ENCODE measurements at places on chromosomes 2 and 18. TPM values are rescaled to one million over a fixed set of nuclear protein-coding genes. Genes with fewer than 3 reads are reported as not detected.

- DNase-seq, result no peak
These were observed 445.2 kb downstream of the IRS1 start for GRCh38 chr2:226354434-226354833.

GRCh38 chr2:157782057-157782845, 93.9 kb downstream of the ACVR1 start:
- DNase-seq, result peak; percentile 72

Gene PRSS56
- polyA plus RNA-seq, result 0.82 TPM

Gene EEF1B2
- polyA plus RNA-seq, result 1,772 TPM

DNA sequence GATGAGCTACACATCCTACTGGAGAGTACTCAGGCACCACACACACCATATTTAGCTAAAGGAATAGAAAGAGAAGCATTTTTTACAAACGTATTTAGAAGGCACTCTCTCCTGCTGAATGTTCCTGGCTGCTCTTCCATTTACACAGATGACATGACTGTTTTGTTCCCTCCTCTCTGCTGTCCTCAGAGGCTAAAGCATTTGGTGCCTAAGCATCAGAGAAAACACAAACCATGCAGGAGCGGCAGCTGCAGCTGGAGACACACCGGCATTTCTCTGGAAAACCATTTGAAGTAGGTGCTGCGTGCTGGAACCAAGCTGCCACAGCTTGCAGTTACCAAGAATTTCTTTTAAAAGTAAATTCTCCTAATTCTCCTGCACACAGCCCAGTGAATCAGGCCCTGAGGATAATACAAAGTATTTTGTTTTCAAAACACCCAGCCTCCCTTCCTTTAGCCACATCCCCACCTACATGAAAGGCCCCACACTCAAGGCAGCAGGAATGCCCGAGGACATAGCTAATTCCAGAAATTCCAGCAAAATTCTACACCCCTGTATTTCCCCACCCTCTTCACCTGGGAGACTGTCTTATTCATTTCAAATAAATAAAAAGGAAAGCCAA, 488.9 kb upstream of the SOX11 start:
- DNase-seq, result no peak

GRCh38 chr2:11160256-11160655, 5.0 kb downstream of the SLC66A3 start:
- DNase-seq, result no peak

Gene SPHKAP
- polyA plus RNA-seq, result not detected

Gene BCS1L
- 31.4 TPM for polyA plus RNA-seq

DNA sequence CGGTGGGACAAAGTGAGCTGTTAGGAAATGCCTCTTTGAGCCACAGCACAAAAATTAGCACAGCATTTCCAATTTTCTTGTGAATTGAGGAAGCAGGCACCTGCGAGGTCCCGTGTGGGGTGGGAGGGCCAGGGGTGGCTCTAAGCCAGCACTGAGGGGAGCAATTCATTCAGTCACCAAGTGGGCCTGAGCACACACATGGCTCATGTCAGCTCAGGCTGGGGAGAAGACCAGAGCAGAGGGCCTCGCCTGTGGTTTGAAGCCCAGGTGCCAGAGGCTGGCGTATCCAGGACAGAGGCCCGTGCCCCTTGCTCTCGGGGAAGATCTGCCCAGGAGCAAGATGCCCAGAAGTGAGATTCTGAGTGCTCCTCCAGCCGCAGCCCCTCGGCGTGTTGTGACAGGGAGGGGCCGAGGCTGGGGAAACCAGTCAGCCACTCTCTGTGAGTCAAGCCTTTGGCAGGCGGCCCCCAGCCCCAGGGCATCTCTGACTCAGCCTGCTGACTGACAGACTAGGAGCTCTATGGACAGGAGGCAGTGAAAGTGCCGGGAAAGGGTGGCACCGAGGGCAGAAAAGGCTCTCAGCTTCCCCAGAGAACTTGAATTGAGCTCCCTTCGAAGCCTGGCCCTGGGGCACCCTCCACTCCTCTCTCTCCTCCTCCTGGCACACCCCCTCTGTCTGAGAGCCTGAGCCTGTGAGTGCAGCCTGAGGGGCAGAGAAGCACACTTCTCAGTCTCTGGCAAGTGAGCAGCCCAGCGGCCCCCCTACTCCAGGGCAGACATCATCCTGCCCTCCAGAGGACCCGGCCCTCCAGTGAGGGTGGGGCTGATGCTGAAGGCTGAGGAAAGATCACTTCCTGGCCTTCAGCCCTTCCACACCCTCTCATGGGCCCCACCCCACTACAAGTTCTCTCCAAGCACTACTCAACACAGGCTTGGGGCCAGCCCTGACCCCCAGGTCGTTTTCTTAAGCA, 32.3 kb downstream of the CYP26B1 start:
- peak; percentile 70 for DNase-seq

DNA sequence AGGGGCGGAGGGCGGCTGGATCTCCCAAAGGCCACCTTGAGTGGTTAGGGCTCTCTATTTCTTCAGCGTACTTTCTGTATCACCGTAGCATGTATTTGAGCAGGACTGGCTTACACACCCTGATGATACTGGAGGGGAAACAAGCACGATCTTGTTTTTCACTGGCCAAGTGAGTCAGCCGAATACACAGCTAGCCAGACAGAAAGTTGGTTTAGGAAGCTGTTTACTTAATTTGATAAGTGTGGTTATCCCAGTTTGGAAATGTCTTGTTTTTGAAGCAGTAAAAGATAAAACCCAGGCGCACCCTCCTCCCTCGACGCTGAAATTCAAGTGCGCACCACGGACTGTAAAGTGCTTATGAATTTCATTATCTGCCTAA, 582 bp downstream of the RIOK3 start:
- no peak for DNase-seq

Gene SLC9A2
- 6.3 TPM for polyA plus RNA-seq

- no peak for DNase-seq
These were observed 378.8 kb upstream of the ETAA1 start for GRCh38 chr2:67018301-67018700.

DNA sequence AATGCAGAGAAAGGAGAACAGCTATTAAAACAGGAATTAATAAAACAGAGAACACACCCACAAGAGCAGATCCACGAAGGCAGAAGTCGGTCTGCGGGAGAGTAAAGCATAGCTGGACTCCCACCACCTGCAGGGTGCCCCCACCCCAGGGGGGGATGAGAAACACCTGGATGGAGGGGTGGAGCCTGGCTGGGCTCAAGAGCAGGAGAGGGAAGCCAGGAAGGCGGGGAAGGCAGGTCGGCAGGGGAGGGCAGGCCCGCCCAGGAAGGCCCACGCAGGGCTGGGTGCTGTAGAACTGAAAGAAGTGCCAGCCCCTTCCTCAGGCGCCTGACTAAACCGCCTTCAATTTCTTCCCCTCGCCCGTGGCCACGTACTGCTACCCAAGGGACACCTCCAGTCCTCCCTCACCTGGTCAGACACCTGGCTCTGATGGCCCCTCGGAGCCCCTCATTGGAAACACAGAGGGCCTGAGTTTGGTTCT, 175.4 kb downstream of the HDAC4 start:
- DNase-seq, result no peak

DNA sequence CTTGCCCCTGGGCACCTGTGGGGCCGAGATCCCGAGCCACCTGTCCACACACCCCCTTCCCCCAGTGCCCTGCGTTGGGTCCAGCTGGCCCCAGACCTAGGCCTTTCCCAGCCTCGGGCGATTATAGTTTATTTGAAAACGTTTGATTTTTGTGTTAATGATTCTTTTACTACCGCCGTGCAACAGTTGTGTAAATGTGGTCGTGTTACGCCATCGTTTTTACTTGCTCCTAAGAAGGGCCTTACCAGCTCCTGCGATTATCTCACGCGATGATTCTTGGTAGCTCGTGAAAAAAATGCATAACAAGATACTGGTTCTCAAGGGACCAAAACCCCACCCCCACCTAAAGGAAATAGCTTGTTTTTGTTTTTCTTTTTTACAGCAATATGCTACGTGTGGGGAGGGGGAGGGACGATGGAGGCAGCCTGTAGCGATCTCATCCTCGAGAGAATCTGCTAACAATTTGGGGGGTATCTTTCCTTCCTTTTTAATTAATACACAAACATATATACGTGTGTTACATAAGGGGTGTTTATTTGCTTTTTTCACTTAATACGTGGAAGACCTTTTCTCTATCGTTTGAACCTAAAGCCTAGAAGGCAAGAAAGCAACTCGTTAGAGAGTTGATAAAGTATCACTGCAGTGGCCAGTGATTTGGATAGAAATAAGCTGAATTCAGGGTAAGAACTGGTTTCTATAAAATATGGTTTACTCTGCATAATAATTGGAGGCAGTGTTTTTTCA, 1.0 kb downstream of the ZDBF2 start:
- DNase-seq, result no peak

- DNase-seq, result no peak
These were observed 767.4 kb downstream of the MBD2 start for GRCh38 chr18:53457068-53457467.

Gene ZNF804A
- not detected for polyA plus RNA-seq

DNA sequence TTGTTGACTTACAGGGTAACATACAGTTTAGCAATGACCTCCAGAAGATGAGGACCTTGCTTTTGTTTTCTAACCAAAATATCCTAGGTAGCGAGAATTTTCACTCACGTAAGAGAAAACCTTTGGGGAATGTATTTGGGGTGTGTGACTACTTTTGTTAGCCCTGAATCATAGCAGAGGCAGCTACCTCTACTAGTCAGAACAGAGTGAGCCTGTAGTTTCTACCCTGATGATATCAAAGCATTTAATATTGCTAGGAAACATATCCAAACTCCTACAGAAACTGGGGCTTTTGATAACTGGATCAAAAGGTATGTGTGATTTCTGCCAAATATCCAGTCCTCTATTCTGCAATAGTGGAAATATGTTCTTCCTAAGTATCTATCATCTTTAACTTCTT, 462.6 kb upstream of the ZEB2 start:
- no peak for DNase-seq

DNA sequence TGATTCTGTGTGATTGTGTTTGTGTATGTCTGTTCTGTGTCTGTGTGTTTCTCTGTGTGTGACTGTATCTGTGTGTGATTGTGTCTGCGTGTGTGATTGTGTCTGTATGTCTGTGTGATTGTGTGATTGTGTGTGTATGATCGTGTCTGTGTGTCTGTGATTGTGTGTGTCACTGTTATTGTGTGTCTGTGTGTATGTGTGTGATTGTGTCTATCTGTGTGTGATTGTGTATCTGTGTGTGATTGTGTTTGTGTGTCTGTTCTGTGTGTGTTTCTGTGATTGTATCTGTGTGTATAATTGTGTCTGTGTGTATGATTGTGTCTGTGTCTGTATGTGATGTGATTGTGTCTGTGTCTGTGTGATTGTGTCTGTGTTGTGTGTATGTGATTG, 11.7 kb upstream of the KLHL30 start:
- DNase-seq, result no peak

Gene SERPINB3
- polyA plus RNA-seq, result 0.08 TPM

DNA sequence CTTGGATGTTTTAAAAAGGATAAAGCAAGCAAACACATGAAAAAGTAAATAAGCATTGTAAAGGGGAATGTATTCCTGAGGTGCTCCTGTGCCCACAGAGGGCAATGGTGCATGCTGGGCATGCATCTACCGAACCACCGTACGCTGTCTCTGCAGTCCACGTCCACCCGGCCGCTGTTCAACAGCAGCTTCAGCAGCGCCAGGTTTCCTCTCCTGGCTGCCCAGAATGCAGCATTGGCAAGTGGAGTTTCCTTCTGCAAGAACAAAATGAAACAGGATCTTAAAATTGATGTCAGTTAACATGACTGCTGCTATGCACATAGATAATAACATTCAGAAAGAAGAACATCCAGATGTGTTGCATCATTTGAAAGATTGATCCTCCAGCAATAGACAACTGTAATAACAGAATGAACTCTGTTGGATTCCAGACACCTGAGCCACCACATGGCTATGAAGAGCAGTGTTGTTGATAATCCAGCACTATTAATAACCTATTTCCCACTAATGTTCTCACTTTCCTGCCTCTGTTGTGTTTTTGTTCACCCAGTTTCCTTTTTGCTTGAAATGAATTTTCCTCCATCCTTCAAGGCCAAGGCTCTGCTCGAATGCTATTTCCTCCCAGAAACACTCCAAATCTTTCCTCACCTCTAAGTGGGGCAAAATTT, 13.6 kb downstream of the ANKRD29 start:
- DNase-seq, result no peak

- DNase-seq, result no peak
These were observed 16.0 kb upstream of the MSGN1 start for GRCh38 chr2:17800219-17800618.

Gene DAPL1
- not detected for polyA plus RNA-seq

- DNase-seq, result no peak
These were observed 14.0 kb upstream of the UBE2E3 start for GRCh38 chr2:180966378-180966777.

GRCh38 chr2:106563195-106563594, 76.0 kb downstream of the CD8B2 start:
- DNase-seq, result no peak

GRCh38 chr18:23824669-23825068, 135.4 kb downstream of the LAMA3 start:
- DNase-seq, result no peak

Gene FOXI3
- not detected for polyA plus RNA-seq

Gene RNF125
- 1.2 TPM for polyA plus RNA-seq

DNA sequence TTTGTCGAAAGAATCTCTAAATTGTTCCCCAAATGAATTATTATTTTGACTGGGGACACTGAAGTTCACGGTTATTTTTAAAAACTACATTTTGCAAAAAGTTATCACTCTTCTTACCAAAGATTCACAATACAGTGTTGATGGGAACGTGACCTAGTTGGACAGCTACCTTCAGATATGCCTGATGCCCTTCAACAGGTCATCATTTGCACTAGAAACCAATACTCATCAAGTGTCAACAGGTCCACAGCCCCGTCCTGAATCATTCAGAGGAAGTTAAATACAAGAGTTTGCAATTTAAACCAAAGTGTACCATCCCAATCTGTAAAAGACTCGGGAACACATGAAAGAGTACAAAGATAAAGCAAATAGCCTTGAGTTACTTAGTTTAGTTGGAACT, 28.3 kb downstream of the BCL2 start:
- no peak for DNase-seq

Gene UGT1A10
- not detected for polyA plus RNA-seq
